T-cell (primary cell): ENCODE measurements at places on chromosomes 7 and 10. TPM values are rescaled to one million over a fixed set of nuclear protein-coding genes. Genes with fewer than 3 reads are reported as not detected.

- no peak for DNase-seq
- H3K36me3 ChIP-seq, result peaks cover 11% of the 10 kb centered on the region
- H3K27ac ChIP-seq, result no peak overlapping the region
- no peak overlapping the region for H3K4me3 ChIP-seq
- H3K27me3 ChIP-seq, result no peaks in the 10 kb centered on the region
- H3K4me1 ChIP-seq, result no peaks in the 10 kb centered on the region
Measured at GRCh38 chr10:28520346-28520745, 12.6 kb upstream of the WAC start.

GRCh38 chr10:52213321-52213752, 100.7 kb upstream of the DKK1 start:
- H3K27ac ChIP-seq, result no peak overlapping the region
- H3K4me3 ChIP-seq, result no peak overlapping the region
- no peaks in the 10 kb centered on the region for H3K4me1 ChIP-seq
- no peaks in the 10 kb centered on the region for H3K27me3 ChIP-seq

DNA sequence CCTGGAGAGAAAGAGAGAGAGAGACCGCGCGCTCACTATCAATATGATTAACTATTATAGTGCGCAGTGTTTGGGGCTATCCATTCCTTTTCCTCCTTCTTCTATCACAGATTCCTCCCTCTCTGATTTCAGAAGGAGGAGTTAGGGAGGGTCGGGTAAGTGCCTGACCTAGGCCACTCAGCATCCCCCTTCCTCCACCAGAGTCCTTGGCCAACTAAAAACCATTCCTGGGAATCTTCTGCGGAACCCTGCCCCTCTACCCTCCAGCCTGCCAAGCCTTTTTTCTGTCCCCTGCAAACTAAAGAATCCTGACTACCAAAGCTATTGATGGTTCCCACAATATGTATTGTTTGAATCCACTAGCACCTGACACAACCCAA, 256.2 kb upstream of the NFE2L3 start:
- H3K4me1 ChIP-seq, result peaks cover 22% of the 10 kb centered on the region
- no peak overlapping the region for H3K27ac ChIP-seq
- H3K4me3 ChIP-seq, result peak overlapping the region; percentile 39
- no peaks in the 10 kb centered on the region for H3K36me3 ChIP-seq
- no peaks in the 10 kb centered on the region for H3K27me3 ChIP-seq

DNA sequence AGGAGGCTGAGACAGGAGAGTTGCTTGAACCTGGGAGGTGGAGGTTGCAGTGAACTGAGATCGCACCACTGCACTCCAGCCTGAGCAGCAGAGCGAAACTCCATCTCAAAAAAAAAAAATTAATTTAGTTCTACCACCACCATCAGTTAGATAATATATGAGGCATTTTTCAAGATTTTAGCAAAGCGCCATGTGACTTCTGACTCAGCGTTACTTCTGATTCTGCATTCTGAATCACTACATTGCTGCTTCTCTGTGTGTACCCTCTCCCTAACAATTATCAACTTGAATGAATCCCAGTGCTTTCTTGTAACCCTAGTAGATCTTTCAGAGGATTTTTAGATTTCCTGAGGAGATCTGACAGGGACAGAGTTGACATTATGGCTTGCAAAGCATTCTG, 176.8 kb upstream of the SORCS1 start:
- no peak for DNase-seq
- no peaks in the 10 kb centered on the region for H3K4me1 ChIP-seq
- no peaks in the 10 kb centered on the region for H3K27me3 ChIP-seq
- no peak overlapping the region for H3K27ac ChIP-seq

SUN3 gene
- not detected for total RNA-seq

EPHB6 gene
- 62.3 TPM for total RNA-seq

HOXA4 gene
- not detected for total RNA-seq
